ENCODE measurements at places on chromosomes 13 and 19.

DNA sequence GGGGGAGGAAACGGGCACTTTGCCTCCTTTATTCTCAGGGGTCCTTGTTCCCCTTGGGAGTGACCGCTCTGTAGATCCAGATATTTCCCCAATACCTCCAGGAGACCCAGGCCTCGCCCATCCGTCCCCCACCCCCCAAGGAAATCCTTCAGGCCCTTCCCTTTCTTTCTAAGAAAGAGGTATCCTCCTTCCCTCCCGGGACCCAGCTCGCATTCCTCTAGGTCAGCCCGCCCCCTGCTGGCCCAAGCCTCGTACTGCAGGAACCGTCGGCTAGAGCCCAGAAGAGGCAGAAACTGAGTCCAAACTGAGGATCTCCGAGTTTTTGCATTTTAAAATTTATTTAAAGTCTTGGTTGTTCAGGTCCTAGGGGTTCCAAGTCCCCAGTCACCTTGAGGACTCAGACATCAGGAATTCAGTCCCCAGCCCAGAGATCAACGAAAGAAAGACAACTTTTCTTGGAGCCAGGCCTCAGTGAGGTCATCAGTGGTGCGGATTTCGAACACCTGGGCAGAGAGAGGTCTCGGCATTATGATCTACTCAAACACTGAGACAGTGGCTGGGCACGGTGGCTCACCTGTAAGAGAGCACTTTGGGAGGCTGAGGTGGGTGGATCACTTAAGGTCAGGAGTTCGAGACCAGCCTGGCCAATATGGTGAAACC is 7.5 kb upstream of the LRFN1 start:
- peak; percentile 89 for DNase-seq

GRCh38 chr19:39199025-39199424 is 2.3 kb downstream of the NCCRP1 start:
- no peak for DNase-seq

DNA sequence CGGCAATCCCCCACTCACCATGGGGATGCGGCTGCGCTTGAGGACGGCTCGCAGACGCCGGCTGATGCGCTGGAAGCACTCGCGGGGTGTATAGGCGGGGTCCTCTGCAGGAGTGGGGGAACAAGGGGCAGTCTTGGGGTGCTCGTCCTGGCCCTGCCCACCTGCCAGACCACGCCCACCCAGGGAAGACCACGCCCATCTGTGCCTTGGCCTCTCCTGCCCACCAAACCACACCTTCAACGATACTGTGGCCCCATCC is 6.7 kb downstream of the RNU6-9 start:
- DNase-seq, result peak; percentile 22

DNA sequence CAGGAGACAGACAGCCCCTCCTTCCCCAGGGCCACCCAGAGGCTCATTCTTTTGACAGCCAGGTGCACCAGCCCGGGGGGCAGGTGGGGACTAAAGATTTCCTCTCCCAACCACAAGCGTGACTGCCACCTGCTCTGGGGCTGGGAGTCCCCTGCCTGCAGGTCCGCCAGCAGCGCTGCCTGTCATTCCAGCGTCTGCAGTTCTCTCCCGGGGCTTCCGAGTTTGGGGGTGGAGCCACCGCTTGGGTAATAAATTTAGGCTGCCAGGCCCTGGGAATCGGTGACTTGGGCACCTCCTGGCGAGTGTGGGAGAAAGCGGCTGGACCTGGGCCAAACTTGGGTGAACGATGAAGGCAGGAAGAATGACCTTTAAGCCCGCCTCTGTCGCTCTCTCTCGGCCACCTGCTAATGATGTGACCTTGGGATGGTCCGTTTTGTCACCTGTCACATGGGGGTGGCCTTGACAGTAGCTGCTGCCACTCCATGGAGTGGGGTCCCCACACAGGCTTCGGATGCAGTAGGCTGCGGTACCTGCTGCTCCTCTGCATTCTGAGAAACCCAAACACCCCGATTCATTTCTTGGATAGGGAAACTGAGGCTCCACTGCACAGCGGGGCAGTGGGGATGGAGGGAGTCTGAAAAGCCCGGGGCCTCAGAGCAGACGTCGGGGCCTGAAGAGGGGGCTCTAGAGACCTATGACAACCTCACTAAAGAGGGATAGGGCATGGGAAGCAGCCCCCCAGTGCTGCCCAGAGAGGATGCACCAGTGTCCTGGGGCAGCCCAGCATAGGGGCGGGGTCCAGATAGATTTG is 12.8 kb downstream of the FUT6 start:
- DNase-seq, result peak; percentile 27

- peak; percentile 27 for DNase-seq
These were observed at the start of gene C19orf38 for GRCh38 chr19:10848230-10848856. Gene C19orf38 (plus strand): TSS chr19:10848415. CDS start chr19:10848509, 94 bp downstream.

GRCh38 chr13:95763601-95764000 is 86.7 kb downstream of the DNAJC3 start:
- DNase-seq, result no peak
